ENCODE measurements at places on chromosomes 2 and 18.

- no peak for DNase-seq
Measured at GRCh38 chr2:197306024-197306695, 4.4 kb downstream of the ANKRD44 start.

DNA sequence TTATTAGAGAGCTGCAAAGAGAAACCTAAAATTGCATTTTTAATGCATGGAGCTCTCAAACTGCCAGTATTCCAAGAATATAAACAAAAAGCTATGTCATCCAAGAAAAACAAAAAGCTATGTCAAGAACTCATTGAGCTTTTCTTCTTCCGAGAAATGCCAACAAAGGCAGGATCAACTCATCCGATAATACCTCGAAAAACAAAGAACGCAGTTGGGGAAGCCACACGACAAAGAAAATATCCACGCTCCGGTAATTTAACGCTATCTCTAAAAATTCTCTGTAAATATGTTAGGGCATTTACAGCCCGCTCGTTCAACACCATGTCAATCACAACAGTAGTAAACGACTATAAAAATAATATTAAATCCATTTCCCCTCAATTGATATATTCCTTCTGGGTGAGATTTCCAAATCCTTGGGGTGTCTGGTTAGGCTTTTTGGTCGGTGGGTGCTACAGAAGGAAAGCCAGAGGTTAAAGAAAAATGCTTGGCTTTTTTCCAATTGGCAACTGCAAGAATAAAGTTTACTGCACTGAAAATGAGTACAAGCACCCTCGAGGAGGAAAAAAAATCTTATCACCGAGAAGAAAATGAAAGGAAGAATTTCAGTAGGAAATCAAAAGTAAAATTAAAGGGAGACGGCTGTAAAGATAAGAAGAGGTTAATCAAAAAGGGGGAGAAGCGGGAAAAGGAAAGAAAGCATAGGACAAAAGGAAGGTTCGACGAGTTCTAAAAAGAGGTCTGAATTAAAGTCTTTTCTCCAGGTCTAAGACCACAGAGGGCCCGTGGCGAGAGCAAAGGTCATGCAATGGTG, 856 bp downstream of the TIA1 start:
- peak; percentile 46 for DNase-seq

DNA sequence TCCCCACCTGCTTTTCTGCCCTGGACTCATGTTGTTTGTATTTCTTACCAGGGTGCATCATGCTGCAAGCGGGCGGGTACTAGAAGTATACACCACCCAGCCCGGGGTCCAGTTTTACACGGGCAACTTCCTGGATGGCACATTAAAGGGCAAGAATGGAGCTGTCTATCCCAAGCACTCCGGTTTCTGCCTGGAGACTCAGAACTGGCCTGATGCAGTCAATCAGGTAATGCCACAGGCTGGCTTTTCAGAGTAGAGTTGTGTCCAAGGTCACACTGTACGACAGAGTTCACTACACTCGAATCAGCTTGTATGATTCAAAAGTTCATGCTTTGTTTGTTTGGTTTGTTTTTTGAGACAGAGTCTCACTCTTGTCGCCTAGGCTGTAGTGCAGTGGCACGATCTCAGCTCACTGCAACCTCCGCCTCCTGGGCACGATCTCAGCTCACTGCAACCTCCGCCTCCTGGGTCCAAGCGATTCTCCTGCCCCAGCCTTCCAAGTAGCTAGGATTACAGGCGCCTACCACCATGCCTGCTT, 19.4 kb downstream of the SRSF7 start:
- DNase-seq, result no peak

DNA sequence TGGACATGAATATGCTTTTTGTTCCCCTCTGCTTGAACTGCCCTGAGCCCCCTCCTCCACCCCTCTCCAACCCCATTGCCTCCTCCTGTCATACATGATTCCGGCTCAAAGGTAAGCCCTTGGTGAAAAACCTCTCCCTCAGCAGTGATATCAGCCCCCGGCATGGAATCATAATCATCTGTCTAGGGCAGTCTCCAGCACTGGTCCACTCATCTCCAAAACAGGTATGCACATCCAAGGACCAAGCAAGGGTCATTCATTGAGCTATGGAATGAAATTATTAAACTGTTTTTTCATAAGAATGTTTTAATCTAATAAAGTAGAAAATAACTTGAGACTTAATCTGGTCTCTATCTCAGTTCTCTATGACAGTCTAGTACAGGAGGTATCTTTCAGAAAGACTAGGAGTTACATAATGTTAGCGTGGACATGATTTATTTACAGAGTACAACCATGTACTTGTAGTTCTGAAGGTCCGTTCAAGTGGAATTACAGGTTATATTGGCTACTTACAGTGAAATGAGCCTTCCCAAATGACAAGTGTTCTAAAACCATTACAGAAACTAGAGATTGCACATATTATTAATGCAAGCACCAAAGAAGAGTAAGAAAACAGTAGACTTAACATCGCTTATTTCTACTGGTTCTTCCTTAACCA, 75.2 kb downstream of the ACVR1 start:
- DNase-seq, result no peak

DNA sequence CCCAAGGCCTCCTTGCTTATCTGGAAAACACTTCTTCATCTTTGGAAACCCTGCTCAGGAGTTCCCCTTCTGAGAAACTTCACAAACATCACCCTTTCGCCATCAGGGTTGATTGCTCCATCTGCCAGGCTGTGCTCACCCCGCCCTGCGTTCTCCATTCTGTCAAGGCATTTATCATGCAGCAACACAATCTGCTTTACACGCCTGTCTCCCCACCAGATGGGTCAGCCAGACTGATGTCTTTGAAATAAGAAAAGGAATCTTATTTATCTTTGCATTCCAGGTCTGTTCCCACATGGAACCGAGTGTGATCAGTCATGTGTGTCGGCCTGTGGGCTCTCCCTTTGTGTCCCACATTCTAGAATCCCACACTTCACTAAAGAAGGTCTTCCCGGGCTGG, 110.0 kb upstream of the ARL4C start:
- DNase-seq, result peak; percentile 61

DNA sequence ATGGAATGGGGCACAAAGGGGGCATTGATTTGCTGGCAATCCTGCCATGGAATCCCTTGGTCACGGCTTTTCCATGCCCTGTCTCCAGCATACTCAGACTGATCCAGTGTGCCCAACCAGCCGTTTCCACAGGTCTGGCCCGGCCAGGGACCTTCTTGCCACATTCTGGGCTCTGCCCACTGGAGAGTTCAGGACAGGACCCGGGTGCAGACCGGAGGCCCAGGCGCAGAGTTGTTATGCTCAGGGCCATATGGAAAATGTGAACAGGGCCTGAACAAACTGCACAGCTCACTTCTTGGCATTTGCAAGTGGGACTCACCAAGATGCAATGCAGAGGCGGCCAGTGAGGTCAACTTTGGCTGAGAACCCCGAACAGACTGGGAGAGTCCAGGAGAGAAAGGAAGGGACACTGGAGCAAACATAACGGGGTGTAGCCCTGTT, 15.6 kb upstream of the ASAP2 start:
- DNase-seq, result no peak

DNA sequence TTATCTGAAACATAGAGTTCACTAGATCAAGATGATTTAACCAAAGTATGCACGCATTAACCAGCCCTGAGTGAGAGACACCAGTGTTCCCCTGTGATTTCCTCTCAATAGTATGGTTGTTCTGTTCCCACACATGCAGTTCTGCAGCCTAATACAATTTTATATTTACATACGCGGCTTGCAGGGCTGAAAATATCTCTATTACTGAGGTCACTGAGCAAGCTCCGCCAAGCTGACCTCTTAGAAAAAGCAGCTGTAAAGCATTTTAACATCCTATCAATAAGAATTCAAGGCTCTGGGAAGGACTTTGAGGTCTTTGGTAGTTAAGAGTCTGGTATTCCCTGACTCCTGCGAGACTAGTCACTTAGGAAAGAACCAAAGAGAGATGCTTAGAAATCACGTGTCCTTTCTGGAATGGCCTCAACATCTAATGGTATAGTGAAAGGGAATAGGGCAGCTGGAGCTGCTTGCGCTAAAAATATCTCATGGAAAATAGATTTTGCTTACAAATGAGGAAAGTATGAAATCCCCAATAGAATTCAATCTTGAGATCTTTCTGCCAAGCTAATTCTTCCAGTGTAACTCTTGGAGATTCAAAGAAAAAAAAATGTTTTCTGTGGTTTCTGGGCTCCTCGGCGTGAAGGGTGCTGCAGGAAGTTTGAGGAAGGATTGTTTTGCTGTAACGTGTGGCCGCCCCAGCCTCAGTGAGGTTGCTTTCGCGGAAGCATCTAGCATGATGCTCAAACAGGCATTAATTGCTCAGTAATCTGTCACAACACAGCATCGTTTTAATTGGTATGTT, 59.2 kb downstream of the DOCK10 start:
- DNase-seq, result no peak

- no peak for DNase-seq
Measured at GRCh38 chr18:31850844-31851243, 90.2 kb upstream of the SLC25A52 start.

GRCh38 chr2:9739531-9739964, 103.7 kb upstream of the TAF1B start:
- DNase-seq, result no peak

DNA sequence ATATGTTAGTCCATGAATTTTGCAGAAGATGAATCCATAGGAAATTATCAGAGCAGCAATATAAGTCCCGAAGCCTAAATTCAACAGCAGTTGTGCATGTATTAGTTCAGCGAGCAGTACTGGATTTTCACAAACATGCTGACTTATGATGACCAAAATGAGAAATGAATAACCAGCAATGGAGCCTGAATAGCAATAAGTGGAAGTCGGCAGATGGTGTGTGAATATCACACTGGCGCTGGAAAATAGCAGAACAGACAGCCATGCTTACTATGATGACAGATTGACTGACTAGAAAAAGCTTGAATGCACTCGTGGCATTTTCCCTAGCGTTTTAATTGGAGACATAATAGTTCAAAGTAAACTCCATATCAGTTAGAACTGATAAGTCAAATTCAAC, 1114.5 kb downstream of the DSC3 start:
- peak; percentile 78 for DNase-seq

GRCh38 chr2:104433657-104434056, 420.3 kb upstream of the POU3F3 start:
- DNase-seq, result no peak

DNA sequence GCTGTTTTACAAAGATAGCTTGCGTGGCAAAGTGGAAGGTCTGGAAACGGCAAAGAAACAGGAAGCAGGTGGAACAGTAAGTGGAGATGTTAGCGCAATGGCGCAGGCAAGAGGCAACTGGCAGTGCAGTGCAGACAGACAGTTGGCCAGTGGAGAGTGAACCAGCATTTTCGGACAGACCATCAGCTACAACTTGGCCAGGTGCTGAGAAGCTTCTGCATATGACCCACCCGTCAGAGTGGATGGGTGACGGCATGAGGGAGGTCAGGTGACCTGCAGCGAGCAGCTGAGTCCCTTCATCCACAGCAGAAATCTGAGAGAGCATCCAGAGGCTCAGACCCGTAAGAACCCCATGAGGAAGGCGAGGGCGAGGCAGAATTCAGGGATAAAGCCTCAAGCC, 33.8 kb downstream of the NPC1 start:
- DNase-seq, result no peak

- no peak for DNase-seq
Measured at GRCh38 chr18:35055726-35056125, 14.5 kb downstream of the MAPRE2 start.

DNA sequence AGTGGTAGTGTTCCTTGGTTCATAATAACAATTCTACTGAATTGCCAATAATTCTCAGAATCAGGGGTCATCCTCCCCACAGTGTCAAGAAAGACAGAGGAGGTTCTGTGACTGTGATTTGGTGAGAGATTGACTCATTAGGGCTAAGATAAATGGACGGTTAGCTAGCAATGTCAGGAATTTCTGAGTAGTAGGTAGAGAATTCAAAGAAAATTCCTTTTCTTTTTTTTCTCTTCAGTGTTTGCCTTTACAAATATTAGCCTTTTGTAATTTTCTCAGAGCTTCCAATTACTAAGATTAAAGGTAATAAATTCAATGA, 16.8 kb upstream of the CRIM1 start:
- DNase-seq, result no peak

DNA sequence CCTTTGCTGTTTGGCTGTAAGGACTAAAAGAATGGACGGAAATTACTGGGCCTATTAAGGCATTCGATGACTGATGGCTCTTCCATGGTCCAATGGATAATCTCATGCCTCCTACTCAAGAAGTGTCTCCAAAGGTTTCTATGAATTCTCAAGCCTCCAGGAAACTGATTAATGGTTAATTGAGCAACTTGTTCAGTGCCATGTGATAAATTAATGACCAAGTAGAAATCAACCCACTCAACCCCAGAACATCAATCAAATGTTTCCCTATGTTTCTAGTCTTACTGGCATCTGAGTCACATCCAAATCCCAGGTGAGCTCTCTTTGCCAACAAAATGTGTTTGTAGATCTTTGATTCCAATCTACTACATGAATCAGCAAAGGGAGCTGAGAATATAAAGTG, 103.6 kb downstream of the NXPH2 start:
- DNase-seq, result no peak

DNA sequence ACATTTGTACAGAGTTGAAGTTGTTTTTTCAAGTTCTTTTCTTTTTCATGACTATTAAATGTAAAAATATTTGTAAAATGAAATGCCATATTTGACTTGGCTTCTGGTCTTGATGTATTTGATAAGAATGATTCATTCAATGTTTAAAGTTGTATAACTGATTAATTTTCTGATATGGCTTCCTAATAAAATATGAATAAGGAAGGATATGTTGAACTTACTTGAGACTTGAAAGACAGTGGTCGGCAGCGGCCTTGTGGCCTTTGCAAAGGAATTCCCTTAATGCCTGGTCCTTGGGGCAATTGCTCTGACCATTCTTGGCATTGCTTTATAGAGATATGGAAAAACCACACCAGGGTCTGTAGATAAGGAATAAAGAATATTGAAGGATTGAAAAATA, 25.9 kb upstream of the TMEM87B start:
- DNase-seq, result no peak

GRCh38 chr2:88232074-88232782, 62.1 kb downstream of the THNSL2 start:
- DNase-seq, result no peak

DNA sequence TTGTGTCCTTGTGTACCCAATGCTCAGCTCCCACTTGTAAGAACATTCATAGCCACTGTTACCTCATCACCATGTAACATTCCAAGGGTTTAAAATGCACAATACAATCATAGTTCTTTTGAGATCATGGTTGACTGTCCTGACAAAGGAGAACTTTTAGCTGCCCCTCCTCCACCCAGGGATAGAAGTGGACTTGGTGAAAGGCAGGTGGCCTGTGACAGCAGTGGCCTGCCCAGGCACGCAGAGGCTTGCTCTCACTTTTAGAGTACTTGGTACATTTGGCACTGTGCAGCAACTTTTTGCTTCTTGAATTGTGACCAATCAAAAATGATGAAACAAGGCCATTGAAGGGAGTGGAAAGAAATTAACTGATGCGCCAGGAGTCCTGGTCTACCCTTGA, 108.7 kb downstream of the ANKRD44 start:
- DNase-seq, result no peak

DNA sequence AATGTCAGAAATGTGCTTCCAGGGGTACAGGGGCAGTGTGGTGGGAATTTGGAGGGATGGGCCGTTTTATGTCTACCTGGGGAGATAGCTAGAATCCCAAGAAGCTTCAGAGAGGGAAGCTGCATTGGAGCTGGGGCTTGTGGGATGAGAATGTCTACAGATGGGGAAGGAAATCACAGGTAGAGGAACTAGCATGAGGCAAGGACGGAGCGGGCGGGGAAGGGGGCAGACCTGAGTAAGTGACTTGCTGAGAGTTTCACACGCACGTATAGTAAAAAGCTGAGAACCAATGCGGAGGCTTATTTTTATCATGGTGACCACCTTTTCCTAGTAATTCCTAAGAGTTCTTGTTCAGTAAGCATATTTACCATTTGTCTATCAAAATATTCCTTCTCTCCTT, 6.3 kb downstream of the C2orf80 start:
- no peak for DNase-seq

GRCh38 chr18:51039138-51040112, 9.4 kb downstream of the SMAD4 start:
- DNase-seq, result no peak
